NCI-H526 (cell line): ENCODE measurements at places on chromosomes 4 and X.

DNA sequence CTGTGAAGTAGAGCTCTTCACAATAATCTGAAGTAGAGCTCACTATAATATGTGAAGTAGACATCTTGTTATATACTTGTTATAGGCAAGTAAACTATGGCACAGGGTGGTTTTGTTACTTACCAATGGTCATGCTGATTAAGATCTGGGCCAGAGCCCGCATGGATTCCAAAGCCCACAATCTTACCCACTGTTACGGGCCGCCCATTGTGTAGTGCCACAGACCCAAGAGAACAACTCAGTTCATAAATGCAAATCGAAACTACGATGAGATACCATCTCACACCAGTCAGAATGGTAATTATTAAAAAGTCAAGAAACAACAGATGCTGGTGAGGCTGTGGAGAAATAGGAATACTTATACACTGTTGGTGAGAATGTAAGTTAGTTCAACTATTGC, 46.9 kb upstream of the CT47C1 start:
- DNase-seq = no peak

GRCh38 chrX:70453024-70453618, 8.5 kb downstream of the DLG3 start:
- no peak for DNase-seq

DNA sequence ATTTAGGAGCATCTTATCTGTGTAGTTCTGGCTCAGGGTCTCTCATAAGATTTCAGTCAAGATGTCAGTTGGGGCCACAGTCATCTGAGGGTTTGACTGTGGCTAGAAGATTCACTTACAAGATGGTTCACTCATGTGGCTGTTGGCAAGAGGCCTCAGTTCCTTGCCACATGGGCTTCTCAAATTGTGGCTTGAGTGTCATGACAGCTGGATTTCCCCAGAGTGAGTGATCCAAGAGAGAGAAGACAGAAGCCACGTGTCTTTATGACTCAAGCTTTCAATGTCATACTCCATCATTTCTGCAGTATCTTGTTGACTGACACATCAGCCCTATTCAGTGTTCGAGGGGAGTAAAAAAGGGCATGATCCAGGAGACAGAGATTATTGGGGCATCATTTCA, 131.3 kb upstream of the AP1S2 start:
- DNase-seq = no peak

GRCh38 chrX:44489515-44489914, 53.1 kb downstream of the FUNDC1 start:
- no peak for DNase-seq

GRCh38 chrX:133412246-133412645, 3.0 kb downstream of the GPC4 start:
- no peak for DNase-seq

DNA sequence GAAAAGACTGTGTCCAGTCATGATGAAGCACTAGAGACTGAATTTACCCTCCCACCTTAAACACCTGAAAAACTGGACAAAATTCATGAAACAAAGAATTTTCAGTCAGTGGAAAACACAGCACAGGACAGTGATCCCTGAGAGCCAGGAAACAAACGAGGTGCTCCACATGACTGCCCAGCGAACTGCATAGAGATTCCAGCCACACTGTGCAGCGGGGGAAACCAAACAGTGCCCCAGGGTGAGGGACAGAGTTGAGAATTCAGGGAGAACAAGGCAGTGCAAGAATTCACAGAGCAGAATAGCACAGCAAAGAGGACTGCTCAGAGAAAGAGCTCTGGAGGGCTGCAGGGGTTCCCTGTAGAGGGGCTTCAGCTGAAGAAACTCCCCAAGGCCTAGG, 55.5 kb upstream of the SEC24B start:
- DNase-seq = no peak

GRCh38 chr4:158090323-158090722, 82.5 kb downstream of the GASK1B start:
- DNase-seq = peak; percentile 31
